ENCODE measurements at places on chromosomes 2 and 18. TPM values are rescaled to one million over a fixed set of nuclear protein-coding genes. Genes with fewer than 3 reads are reported as not detected.

DNA sequence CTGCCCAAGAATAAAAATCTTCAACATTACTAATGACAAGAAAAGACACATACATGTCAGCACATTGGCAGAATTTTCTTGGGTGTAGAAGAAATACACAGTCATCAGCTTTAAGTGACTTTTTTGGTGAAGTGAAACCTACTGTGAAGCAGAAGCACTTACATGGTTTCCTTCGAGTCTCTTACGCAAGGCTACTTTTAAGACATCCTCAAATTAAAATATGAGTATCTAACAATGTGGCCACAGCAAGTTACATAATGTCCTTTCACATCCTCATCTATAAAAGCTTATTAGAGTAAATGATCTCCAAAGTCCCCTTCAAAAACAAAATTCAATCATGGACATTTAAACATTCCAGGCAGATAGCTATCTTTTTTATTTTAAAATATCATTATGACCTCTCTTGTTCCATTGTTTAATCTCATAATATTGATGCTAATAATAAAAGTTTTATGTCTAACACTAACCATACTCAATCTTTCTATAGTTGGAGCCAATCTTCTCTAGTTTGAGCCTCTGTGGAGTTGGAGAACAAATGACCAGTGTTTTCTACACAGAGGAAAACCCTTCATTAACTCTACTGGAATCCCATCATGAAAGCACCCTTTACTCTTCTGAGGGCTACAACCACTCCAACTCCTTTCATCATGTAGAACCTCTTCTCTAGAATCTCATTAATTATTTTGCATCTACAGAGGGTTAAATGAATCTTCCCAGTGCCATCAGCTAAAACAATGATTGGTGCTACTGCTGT is 182.2 kb upstream of the ZFP36L2 start:
- H3K27ac ChIP-seq, result no peak overlapping the region
- H3K27me3 ChIP-seq, result no peaks in the 10 kb centered on the region
- no peak overlapping the region for H3K4me3 ChIP-seq
- peaks cover 3% of the 10 kb centered on the region for H3K36me3 ChIP-seq

GRCh38 chr2:144267239-144267638 is 252.7 kb downstream of the ZEB2 start:
- H3K4me3 ChIP-seq, result no peak overlapping the region
- H3K27me3 ChIP-seq, result no peaks in the 10 kb centered on the region
- DNase-seq, result no peak

- no peak overlapping the region for H3K4me3 ChIP-seq
- no peak overlapping the region for H3K27ac ChIP-seq
- no peaks in the 10 kb centered on the region for H3K4me1 ChIP-seq
- no peak for DNase-seq
Measured at GRCh38 chr2:80889009-80889408, 584.5 kb upstream of the LRRTM1 start.

DNA sequence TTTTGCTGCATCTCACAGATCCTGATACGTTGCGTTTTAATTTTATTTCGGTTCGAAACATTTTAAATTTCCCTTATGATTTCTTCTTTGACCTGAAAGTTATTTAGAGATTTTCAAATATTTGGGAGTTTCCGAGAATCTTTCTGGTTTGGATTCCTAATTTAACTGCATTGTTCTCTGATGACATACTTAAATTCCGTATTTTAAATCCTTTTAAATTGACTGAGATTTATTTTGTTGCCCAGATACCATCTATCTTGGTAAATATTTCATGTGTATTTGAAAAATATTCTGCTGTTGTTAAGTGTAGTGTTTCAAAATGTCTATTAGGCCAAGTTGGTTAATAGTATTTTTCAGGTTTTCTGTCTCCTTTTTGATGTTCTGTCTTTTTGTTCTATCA is 37.7 kb downstream of the MROH2A start:
- H3K27ac ChIP-seq, result no peak overlapping the region
- H3K4me1 ChIP-seq, result no peaks in the 10 kb centered on the region
- H3K36me3 ChIP-seq, result no peaks in the 10 kb centered on the region
- no peak overlapping the region for H3K4me3 ChIP-seq
- no peak for DNase-seq
- H3K27me3 ChIP-seq, result peaks cover 22% of the 10 kb centered on the region

GRCh38 chr2:144503242-144503641 is 16.7 kb downstream of the ZEB2 start:
- H3K27ac ChIP-seq, result no peak overlapping the region
- H3K4me3 ChIP-seq, result no peak overlapping the region
- peaks cover 18% of the 10 kb centered on the region for H3K36me3 ChIP-seq
- no peak for DNase-seq
- peaks cover 45% of the 10 kb centered on the region for H3K4me1 ChIP-seq

DNA sequence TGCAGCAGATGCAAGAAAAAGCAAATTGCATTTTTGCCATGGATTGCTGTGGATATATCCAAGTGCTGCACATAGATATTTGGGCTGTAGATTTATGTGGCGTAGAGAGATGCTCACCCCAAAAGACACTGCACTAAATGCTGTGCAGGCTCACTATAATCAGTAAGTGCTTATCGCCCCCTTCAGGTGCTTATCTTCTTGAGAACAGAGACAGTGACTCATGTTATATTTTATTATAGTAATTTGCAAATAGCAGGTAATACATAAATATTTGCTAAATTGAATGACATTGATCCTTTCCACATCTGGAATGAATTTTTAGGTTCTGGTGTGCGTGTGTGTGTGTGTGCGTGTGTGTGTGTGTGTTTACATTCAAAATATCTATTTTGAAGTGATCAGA is 36.8 kb upstream of the PLEKHM3 start:
- no peaks in the 10 kb centered on the region for H3K4me1 ChIP-seq
- DNase-seq, result no peak
- H3K27ac ChIP-seq, result no peak overlapping the region
- H3K36me3 ChIP-seq, result no peaks in the 10 kb centered on the region
- H3K27me3 ChIP-seq, result no peaks in the 10 kb centered on the region
- no peak overlapping the region for H3K4me3 ChIP-seq

DNA sequence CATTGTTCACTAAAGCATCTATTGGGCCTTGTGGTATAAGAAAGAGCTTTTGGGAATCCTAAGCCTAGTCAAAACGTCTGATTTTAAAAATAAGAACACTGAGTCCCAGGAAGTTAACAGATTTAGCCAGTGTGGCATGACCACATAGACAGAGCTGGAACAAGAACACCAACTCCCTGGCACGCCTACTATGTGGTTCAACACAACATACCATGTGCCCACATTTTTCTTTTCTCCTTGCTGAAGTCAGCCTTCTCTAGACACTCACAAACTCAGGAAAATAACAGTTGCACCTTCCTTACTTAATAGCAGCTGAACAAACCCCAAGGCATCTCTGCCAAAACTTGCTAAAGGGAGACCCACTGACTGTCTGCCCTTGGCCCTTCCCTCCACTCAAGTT is 124.8 kb downstream of the C1D start:
- H3K4me1 ChIP-seq, result no peaks in the 10 kb centered on the region
- no peak overlapping the region for H3K27ac ChIP-seq
- H3K4me3 ChIP-seq, result no peak overlapping the region
- H3K36me3 ChIP-seq, result no peaks in the 10 kb centered on the region
- DNase-seq, result no peak

DNA sequence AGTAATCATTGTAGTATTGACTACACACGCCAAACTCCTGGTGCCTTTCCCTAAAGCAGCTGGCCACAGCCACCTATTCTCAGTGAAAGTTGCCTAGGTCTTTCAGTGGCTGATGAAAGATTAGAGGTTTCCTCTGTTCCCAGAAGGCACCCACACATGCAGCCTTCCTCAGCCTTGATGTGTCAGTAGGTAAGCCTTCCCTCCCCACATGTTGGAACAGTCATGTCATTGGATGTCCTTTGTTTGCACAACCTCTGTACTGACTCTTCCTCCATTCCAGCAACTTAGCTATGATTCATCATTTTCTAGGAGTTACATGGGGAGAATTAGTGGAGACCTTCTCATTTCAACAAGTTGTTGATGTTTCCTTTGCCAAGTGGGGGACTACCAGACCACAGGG is 630.8 kb upstream of the SLC39A10 start:
- no peak overlapping the region for H3K4me3 ChIP-seq
- H3K27me3 ChIP-seq, result peaks cover 4% of the 10 kb centered on the region
- no peaks in the 10 kb centered on the region for H3K36me3 ChIP-seq
- H3K4me1 ChIP-seq, result no peaks in the 10 kb centered on the region
- no peak for DNase-seq

GRCh38 chr2:85475799-85476490 is 57.4 kb downstream of the SH2D6 start:
- no peak overlapping the region for H3K27ac ChIP-seq
- H3K36me3 ChIP-seq, result no peaks in the 10 kb centered on the region
- no peak for DNase-seq
- no peaks in the 10 kb centered on the region for H3K4me1 ChIP-seq
- no peaks in the 10 kb centered on the region for H3K27me3 ChIP-seq

GRCh38 chr2:109724533-109725460 is 69.3 kb upstream of the RGPD5 start:
- H3K4me1 ChIP-seq, result no peaks in the 10 kb centered on the region
- H3K27me3 ChIP-seq, result no peaks in the 10 kb centered on the region
- H3K36me3 ChIP-seq, result no peaks in the 10 kb centered on the region
- no peak for DNase-seq

GRCh38 chr2:187617905-187618304 is 63.7 kb upstream of the TFPI start:
- no peak overlapping the region for H3K27ac ChIP-seq
- no peak overlapping the region for H3K4me3 ChIP-seq
- no peaks in the 10 kb centered on the region for H3K4me1 ChIP-seq
- H3K36me3 ChIP-seq, result no peaks in the 10 kb centered on the region

GRCh38 chr2:204967199-204967960 is 422.1 kb downstream of the PARD3B start:
- DNase-seq, result peak; percentile 66
- no peaks in the 10 kb centered on the region for H3K27me3 ChIP-seq
- H3K27ac ChIP-seq, result peak overlapping the region; percentile 61
- peaks cover 1% of the 10 kb centered on the region for H3K36me3 ChIP-seq
- no peak overlapping the region for H3K4me3 ChIP-seq

Gene MYCN
- total RNA-seq, result not detected

Gene KDM3A
- 49.6 TPM for total RNA-seq

Gene CEBPZOS
- 35.6 TPM for total RNA-seq

Gene PLCD4
- 0.30 TPM for total RNA-seq

Gene C2orf15
- total RNA-seq, result 0.47 TPM

Gene CREG2
- not detected for total RNA-seq

Gene SELENOI
- total RNA-seq, result 41.3 TPM

Gene TUBA4B
- total RNA-seq, result not detected

Gene MOCOS
- 0.40 TPM for total RNA-seq

Gene IL37
- not detected for total RNA-seq

All from activated CD8-positive, alpha-beta memory T cell treated with anti-CD3 and anti-CD28 coated beads, Interleukin-2, amount 10 ng/mL, durations not matched to agents 7 days and 5 days (primary cell).